Hypothalamus (tissue), 51 donors: ENCODE measurements at places on chromosomes 7 and 10.
A peak's percentile ranks its signal among the peaks of the same experiment; 100 is the strongest.

DNA sequence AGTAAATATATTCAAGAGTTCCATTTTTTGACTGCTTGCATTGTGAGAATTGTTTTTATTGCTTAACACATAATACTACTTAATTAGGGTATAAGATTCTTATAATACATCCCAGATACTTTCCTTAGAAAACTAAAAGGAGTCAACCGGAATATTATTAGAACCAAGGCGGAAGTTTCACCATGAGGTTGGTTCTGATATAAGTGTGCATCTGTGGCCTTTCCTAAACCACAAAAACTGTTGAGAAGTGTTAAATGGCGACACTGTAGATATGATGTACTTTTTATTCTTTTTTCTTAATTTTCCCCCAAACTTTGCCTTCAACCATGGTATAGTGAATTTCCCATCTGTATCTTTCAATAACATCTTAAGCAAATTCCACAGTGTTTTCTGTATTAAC, 32.3 kb upstream of the INHBA start:
- no peak for DNase-seq

DNA sequence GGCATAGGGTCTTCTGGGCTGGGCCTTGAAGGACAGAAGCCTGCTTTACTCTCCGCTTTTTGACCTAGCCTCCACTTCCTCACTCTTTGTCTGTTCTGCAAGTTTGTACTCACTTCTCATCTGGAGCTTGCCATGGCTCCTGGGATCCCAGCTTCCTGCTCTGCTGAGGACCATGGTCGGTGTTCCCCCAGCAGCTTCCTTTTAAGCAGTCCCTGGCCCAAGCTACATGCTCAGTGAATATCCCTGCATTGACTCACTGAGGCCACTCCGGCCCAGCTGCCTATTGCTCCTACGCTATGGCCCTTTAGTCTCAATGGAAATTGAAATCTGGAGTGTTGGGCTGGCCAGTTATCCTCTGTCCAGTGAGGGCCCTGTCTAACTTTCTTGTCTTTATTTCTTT, 427.7 kb downstream of the RPS24 start:
- no peak for DNase-seq

- no peak for DNase-seq
These were observed 7.5 kb downstream of the HIBADH start for GRCh38 chr7:27655184-27655583.

DNA sequence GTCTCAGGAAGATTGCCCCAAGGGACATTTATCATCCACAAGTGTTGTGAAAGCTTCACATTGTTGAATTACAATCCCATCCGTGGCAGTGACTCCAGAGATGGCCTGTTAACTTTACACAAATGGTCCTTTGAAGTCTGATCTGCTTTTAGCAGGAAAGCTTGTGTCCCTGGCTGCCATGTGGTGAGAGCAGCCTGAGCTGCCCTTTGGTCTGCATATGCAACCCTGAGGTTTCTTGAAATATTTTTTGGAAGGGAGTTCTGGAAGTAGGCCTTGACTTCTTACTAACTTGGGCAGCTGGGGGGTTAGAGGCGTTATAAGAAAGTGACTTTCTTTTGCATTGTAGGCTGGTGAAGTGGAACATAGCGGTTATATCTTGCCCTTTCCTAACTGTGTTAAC, 41.3 kb upstream of the FAM180A start:
- DNase-seq: no peak

DNA sequence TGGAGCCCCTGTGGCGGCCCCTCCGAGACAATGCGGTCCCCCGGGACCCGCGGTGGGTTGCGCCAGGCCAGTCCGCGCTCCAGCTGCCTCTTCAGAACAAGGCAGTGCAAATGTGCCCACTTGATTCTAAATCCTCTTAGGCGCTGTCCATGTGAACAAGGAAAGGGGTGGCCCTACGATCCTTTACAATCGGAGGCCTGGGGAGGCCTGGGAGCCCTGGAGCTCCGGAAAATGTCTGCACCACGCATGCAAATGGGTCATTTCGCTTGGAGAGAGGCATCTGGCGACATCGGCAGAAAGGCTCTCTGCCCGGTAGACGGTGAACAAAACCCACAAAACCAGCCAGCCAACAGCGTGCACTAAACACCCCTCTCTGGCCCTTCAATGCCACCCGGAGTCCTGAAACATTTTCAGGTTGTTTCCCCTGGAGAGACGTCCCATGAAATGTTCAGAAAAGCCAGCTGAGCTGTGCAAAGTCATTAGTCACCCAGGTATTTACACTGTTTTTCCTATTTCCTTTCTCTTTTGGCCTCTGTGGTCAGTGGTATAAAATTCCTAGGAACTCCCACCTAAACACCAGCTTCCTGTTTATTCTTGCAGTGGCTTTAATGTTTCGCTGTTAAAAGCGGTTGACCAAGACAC, 102.8 kb upstream of the ZNF438 start:
- peak; percentile 66 for DNase-seq

DNA sequence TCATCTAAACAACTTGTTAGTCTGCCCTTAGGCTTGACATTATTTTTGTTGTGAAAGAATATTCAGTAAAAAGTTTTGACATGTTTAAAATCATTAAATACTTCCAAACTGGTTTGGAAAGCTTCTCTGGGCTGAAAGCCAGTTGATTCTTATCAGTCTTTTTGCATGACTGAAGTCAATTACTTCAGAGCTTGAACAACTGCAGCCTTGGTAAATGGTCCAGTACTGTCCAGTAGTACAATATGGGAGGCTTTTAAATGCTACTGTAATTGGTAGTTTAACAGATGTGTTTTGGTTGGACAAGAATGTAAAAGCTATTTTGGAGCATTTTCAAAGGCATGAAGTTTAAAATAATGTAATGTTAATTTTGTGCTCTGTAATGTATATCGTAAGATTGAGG, 103.4 kb downstream of the SDK1 start:
- no peak for DNase-seq

GRCh38 chr10:77377034-77377433, 260.6 kb downstream of the KCNMA1 start:
- no peak for DNase-seq

DNA sequence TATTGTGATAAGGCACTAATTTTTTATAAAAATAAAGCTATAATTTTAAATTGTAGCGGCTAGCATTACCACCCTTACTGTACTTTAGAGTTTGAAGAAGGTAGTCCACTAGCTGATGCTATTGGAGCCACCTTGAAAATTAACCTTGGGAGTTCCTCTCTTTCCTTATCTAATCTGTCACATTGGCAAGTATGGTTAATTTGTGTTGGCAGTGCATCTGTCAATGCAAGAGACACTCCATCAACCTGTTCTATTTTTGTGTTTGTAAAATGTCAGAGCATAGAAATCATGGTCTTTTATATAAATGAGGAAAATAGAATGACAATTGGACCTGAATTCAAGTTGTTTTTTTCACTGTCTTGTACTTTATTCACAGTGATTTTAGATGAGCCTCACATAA, 20.5 kb downstream of the GLCCI1 start:
- DNase-seq: no peak

GRCh38 chr7:134935701-134936100, 50.6 kb upstream of the AGBL3 start:
- no peak for DNase-seq

GRCh38 chr7:129569811-129570215, 41.7 kb upstream of the NRF1 start:
- DNase-seq: no peak
